LoVo (cell line): ENCODE measurements at places on chromosomes 1 and 21.
A peak's percentile ranks its signal among the peaks of the same experiment; 100 is the strongest.

GRCh38 chr1:19401535-19401889 is 83.8 kb downstream of the CAPZB start:
- DNase-seq: no peak

GRCh38 chr1:30169269-30169668 is 554.1 kb downstream of the MATN1 start:
- DNase-seq: no peak

- peak; percentile 49 for DNase-seq
These were observed 535 bp downstream of the SETD4 start for GRCh38 chr21:36059823-36060158.

- DNase-seq: no peak
These were observed 86.2 kb downstream of the AKT3 start for GRCh38 chr1:243763806-243764205.

GRCh38 chr1:1038694-1039093 is 18.8 kb downstream of the AGRN start:
- DNase-seq: no peak

GRCh38 chr21:17414766-17415165 is 98.1 kb upstream of the CXADR start:
- no peak for DNase-seq

GRCh38 chr1:173451981-173452380 is 25.2 kb upstream of the PRDX6 start:
- DNase-seq: no peak

DNA sequence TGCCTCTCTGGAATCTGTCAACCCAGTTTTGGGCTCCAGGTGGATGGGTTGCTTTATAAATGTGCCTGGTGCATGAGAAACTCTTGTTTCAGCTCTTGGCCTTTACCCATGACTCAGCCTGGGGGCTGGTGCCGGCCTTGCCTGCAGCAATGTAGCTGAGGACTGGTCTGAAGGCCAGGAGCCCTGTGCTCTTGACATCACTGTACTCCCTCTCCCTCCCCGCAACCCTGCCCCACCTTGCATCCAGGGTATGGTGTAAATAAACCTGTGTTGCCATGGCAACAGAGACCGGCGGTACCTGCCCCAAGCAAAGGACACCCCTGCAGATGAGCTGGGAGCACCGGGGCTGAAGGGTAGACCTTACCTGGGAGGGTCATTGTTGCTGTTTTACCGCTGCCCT is 13.3 kb downstream of the FAM151A start:
- no peak for DNase-seq
